ENCODE measurements at places on chromosomes 13 and 19. TPM values are rescaled to one million over a fixed set of nuclear protein-coding genes. Genes with fewer than 3 reads are reported as not detected.

The PCDH20 gene
- not detected for total RNA-seq

DNA sequence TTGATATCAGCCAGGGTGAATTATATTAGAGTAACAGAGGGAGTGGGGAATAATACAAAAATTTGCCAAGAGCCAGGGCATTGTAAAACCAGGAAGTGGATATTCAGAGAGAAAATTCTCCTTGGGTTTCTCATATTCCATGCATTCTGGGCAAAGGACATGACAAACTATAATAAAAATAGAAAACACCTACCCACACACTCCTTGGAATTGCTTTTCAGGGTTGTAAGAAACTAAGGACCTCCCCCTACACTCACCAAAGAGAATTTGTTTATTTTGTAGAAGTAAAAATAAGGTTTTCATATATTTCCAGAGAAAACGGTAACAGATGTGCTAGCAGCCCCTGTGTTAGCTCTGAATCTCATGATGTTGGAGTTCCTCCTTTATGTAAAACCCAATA, 649.6 kb downstream of the SLITRK1 start:
- H3K4me1 ChIP-seq, result no peaks in the 10 kb centered on the region
- no peaks in the 10 kb centered on the region for H3K36me3 ChIP-seq
- no peak overlapping the region for H3K27ac ChIP-seq

DNA sequence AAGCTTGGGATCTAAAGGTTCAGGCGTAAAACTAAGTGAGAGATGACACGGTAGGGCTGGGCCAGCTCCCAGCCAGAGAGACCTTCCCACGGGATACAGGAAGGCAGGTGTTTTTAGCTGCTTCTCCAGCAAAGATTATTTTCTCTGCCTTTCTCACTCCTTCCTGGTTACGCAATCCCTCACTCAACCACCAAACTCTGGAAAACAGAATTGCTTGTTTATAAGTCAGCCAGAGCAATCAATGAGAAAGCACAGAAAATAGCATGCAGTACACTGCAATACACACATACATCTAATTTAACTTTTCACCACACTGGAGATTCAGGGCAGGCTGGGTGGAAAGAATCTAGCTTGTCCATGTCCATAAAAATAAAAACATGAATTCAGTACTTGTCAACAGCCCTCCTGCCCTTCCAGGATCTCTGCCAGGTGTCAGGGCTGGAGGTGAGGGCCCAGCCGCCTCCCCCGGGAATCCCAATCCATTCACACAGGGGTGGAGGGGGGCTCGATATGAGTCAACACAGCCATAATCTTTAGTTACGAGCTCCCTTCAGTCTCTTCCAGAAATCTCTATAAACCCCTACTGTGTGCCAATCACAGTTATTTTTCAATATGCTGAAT, 12.2 kb downstream of the RHPN2 start:
- no peak overlapping the region for H3K27ac ChIP-seq
- DNase-seq, result no peak
- H3K4me3 ChIP-seq, result no peak overlapping the region
- H3K36me3 ChIP-seq, result no peaks in the 10 kb centered on the region
- no peaks in the 10 kb centered on the region for H3K27me3 ChIP-seq

GRCh38 chr13:49877629-49878218, 58.4 kb downstream of the SPRYD7 start:
- H3K4me1 ChIP-seq, result no peaks in the 10 kb centered on the region
- no peak for DNase-seq
- H3K36me3 ChIP-seq, result peaks cover 5% of the 10 kb centered on the region
- H3K27ac ChIP-seq, result no peak overlapping the region
- H3K4me3 ChIP-seq, result no peak overlapping the region
- peaks cover 5% of the 10 kb centered on the region for H3K27me3 ChIP-seq

Measured in activated naive CD8-positive, alpha-beta T cell treated with anti-CD3 and anti-CD28 coated beads for 36 hours (primary cell).